ENCODE measurements at places on chromosomes 3 and 15. TPM values are rescaled to one million over a fixed set of nuclear protein-coding genes. Genes with fewer than 3 reads are reported as not detected.

SPINK8 gene
- total RNA-seq: not detected

PATL2 gene
- total RNA-seq: 112 TPM

SMCO1 gene
- total RNA-seq: not detected

KBTBD13 gene
- total RNA-seq: not detected

WDR49 gene
- 1.4 TPM for total RNA-seq

IL1RAP gene
- total RNA-seq: 11.4 TPM

GRM2 gene
- 8.0 TPM for total RNA-seq

TTC23 gene
- total RNA-seq: 1.1 TPM

SPTBN5 gene
- total RNA-seq: 6.0 TPM

CX3CR1 gene
- 405 TPM for total RNA-seq

DNAH12 gene
- 0.11 TPM for total RNA-seq

GOLGA6B gene
- total RNA-seq: not detected

GOLGA8H gene
- 2.3 TPM for total RNA-seq

GPR15 gene
- total RNA-seq: 0.97 TPM

EIF4G1 gene
- 227 TPM for total RNA-seq

CFAP161 gene
- 1.3 TPM for total RNA-seq

PRKCI gene
- 8.4 TPM for total RNA-seq

OR5H6 gene
- not detected for total RNA-seq

CKMT1B gene
- not detected for total RNA-seq

NEDD4 gene
- 9.1 TPM for total RNA-seq

SLC38A3 gene
- not detected for total RNA-seq

VILL gene
- total RNA-seq: 26.9 TPM

ALG1L2 gene
- total RNA-seq: 1.7 TPM

TGM4 gene
- total RNA-seq: not detected

COLQ gene
- 55.8 TPM for total RNA-seq

MLF1 gene
- total RNA-seq: 5.3 TPM

TIMP4 gene
- total RNA-seq: not detected

PLS1 gene
- 2.6 TPM for total RNA-seq
